ENCODE measurements at places on chromosomes 11 and 22.

DNA sequence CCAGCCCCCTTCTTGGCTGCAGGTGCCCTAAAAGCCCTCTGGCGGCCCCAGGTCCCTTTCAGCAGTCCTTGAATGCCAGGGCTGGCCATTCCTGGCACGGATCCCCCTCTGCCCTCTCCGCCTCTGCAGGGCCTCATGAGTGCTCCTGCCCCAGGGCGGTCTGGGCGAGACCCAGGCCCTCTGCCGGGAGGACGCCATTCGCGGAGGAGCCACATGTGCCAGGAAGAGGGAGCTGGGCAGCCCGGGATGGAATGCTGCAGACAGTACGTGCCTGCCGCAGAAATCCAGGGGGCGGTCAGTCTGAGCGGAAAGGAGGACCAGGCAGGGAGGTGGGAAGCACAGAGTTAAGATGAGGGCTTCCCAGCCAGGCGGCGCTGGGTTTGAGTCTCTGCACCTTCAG is 2.8 kb downstream of the CABP7 start:
- DNase-seq, result no peak

DNA sequence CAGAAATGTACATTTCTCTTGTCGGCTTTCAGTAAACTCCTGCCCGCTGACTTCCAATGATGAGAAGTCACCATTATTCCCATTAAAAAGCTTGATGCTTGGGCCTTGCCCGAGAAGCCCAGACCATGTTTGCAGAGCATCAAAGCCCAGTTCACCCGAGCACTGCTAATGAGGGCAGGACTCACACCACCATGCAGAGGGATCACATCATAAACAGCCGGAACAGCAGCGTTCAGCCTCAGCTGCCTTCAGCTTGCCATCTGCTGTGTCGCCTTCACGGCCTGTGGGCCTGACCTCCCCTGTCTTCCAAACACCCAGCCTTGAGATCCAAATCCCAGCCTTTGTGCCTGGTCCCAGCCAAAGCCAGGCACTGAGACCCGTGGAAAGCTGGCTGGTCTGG is 105.4 kb upstream of the CSNK2A3 start:
- DNase-seq, result no peak

GRCh38 chr22:49011379-49011768 is 816.3 kb downstream of the BRD1 start:
- DNase-seq, result no peak

DNA sequence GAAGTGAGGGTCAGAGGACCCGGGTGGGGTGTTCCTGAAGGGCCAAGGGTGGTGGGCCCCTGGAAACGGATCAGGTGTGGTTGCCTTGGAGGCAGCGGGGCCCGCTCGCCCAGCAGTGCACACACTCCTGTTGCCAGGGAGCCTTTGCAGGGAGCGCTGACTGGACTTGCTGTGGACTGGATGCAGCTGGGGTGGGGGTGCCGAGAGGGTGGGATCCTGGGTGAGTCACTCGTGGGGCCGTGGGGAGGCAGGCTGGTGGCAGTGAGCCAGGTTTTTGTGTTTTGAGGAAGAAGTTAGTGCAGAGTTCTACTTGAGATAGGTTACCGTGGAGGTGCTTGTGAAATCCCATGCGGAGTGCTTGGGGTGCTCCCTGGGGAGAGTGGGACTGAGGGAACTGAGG is 1.3 kb downstream of the MRPL23 start:
- DNase-seq, result no peak

- no peak for DNase-seq
Observed at GRCh38 chr22:40070701-40071100, 75.9 kb downstream of the FAM83F start.
